ENCODE measurements at places on chromosomes 12 and 14. TPM values are rescaled to one million over a fixed set of nuclear protein-coding genes. Genes with fewer than 3 reads are reported as not detected.

The MEG3 gene
- 91.7 TPM for total RNA-seq

The ACACB gene
- 3.7 TPM for total RNA-seq

The CABP1 gene
- 1.5 TPM for total RNA-seq

The A2ML1 gene
- 0.98 TPM for total RNA-seq

The SDR9C7 gene
- 0.25 TPM for total RNA-seq

The SMIM41 gene
- not detected for total RNA-seq

The POLR3B gene
- total RNA-seq, result 17.2 TPM

The KRT71 gene
- 0.25 TPM for total RNA-seq

The APOF gene
- total RNA-seq, result not detected

The KRT85 gene
- total RNA-seq, result not detected

The CLEC1B gene
- total RNA-seq, result not detected

The CDKL1 gene
- total RNA-seq, result 15.7 TPM

The CHPT1 gene
- total RNA-seq, result 26.1 TPM

The RNASE3 gene
- total RNA-seq, result not detected

The POTEG gene
- total RNA-seq, result not detected

The SRRM4 gene
- total RNA-seq, result 13.8 TPM

The THAP2 gene
- 27.0 TPM for total RNA-seq

The CCDC91 gene
- total RNA-seq, result 39.6 TPM

The IFNG-AS1 gene
- total RNA-seq, result not detected

The CD163 gene
- 1.5 TPM for total RNA-seq

The CGRRF1 gene
- 17.0 TPM for total RNA-seq

The TROAP gene
- 0.49 TPM for total RNA-seq

The PKP2 gene
- total RNA-seq, result 6.4 TPM

The TXNDC16 gene
- 54.1 TPM for total RNA-seq

The CAMKK2 gene
- total RNA-seq, result 57.8 TPM

The MGP gene
- total RNA-seq, result 12.0 TPM

The IRAK3 gene
- 5.4 TPM for total RNA-seq

The KERA gene
- total RNA-seq, result 1.2 TPM

The GSC gene
- total RNA-seq, result not detected

The TMPRSS12 gene
- total RNA-seq, result not detected

The PRH2 gene
- not detected for total RNA-seq

The PRICKLE1 gene
- total RNA-seq, result 16.2 TPM

The TSHR gene
- total RNA-seq, result 0.25 TPM

The CSAD gene
- total RNA-seq, result 14.5 TPM

The PLEKHD1 gene
- 0.49 TPM for total RNA-seq

The SERPINA12 gene
- not detected for total RNA-seq

The GZMB gene
- not detected for total RNA-seq

The CD27 gene
- total RNA-seq, result 0.25 TPM

The PPP1R1A gene
- 7.9 TPM for total RNA-seq

The CBLN3 gene
- total RNA-seq, result 0.25 TPM

The SLC25A47 gene
- not detected for total RNA-seq

The CNTN1 gene
- total RNA-seq, result 376 TPM

The ITGB7 gene
- 0.25 TPM for total RNA-seq

Data from temporal lobe (tissue), 4 donors.